ENCODE measurements at places on chromosomes 7 and 10.

GRCh38 chr7:112596981-112597380, 116.2 kb downstream of the LSMEM1 start:
- DNase-seq = no peak

DNA sequence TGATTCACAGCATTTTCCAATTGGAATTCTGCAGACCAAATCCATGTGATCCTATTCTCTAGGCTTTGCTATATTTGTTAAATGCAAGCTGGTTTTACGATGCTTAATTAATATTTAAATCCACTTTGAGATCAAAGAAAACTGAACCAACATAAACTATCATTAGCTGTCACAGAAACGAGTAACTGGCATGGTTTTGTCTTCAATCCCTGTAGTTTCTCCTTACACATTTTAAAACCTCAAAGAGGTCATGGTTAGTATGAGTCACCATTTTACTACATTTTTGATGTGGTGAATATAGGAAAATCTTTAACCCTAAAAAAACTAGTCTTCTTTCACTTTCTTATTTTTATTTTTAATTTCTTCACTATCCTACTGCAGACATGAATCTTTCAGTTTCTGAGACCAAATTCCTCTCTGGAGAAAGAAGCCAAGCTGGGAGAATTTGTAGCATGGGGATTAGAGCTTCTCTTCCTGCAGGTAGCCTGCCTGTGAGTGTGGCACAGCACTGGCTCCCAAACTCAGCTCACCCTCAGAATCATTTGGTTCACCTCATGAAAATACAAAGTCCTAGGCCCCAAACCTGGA, 8.7 kb upstream of the LIPM start:
- DNase-seq = no peak

GRCh38 chr10:99280472-99280871, 44.8 kb upstream of the HPSE2 start:
- DNase-seq = no peak

DNA sequence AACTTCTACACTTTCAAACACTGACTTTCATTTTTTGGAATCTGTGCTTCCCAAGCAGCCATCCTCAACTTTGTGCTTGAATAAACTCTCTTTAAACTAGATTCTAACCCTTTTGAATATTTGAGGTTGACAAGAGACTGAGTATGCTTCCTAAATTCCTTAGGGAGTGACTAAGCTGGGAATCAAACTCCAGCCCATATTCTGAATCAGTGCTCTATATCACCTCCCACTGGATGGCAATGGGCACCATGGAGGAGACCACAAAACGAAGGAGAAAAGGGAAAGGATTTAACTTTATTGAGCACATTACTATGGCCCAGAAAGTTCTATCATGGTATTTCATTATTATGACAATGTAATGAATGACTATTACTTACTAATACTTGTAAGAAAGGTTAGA, 17.2 kb upstream of the SLC26A4 start:
- no peak for DNase-seq

- no peak for DNase-seq
Measured at GRCh38 chr10:89224739-89225443, 17.8 kb upstream of the CH25H start.

GRCh38 chr7:21641546-21641945, 98.7 kb downstream of the DNAH11 start:
- no peak for DNase-seq

DNA sequence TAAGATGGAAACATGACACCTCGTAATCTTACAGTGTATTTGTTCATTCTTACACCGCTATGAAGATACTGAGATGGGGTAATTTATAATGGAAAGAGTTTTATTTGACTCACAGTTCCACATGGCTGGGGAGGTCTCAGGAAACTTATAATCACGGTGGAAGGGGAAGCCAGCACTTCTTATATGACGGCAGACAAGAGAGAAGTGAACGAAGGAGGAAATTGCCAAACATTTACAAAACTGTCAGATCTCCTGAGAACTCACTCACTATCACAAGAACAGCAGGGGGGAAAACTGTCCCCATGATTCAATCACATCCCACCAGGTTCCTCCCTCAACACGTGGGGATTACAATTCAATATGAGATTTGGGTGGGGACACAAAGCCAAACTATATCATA, 282.3 kb downstream of the HGF start:
- no peak for DNase-seq

DNA sequence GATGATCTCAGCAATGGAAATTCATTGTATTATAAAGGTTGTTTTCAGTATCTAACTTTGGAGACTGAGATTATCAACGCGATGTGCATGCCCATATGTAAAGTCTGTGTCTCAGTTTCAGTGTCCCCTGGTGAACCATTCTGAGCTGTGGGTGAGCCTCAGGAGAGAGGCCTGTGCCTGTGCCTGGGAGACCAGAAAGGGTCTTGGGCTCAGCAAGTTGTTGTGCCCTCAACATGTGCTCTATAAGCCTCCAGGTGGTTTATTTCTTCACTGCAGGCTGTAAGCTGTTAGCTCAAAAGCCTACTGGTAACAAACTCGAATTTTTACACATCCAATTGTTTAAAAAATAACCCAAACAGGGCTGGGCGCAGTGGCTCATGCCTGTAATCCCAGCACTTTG, 151.9 kb downstream of the PKD1L1 start:
- no peak for DNase-seq

DNA sequence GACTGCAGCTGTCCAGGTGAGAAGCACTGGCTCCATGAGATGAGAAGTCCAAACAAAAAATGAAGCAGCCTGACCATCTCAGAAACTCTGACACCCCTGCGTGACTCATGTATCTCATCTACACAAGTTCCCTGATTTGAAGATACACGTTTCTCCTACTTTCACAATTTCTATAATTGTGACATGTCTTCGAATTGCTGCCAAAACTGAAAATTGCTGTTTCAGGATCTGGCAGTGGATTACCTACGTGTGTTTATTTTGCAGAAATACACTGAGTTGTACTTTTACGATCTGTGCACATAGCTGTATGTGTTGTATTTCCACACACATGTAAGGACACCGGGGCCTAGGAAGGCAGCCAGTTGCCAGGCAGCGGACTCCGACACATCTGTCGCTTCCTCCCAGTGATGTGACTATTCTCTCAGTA, 53.2 kb downstream of the LARP4B start:
- no peak for DNase-seq

DNA sequence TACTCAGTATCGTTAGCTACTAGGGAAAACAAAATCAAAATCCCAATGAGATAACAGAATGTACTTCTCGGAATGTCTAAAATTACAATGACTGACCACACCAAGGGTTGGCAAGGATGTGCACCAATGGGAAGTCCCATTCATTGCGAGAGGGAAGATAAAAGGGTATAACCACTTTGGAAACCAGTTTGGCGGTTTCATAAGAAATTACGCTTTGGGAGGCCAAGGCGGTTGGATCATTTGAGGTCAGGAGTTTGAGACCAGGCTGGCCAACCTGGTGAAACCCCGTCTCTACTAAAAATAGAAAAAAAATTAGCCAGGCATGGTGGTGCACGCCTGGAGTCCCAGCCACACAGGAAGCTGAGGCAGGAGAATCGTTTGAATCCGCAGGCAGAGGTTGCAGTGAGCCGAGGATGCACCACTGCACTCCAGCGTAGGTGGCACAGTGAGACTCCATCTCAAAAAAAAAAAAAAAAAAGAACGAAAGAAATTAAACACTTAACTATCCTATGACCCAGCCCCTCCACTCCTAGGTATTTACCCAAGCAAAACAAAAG, 7.6 kb downstream of the HACD1 start:
- no peak for DNase-seq

- DNase-seq = no peak
Measured at GRCh38 chr7:132004529-132004928, 448.1 kb upstream of the PODXL start.

- DNase-seq = no peak
Measured at GRCh38 chr7:144709066-144709465, 126.8 kb downstream of the TPK1 start.

DNA sequence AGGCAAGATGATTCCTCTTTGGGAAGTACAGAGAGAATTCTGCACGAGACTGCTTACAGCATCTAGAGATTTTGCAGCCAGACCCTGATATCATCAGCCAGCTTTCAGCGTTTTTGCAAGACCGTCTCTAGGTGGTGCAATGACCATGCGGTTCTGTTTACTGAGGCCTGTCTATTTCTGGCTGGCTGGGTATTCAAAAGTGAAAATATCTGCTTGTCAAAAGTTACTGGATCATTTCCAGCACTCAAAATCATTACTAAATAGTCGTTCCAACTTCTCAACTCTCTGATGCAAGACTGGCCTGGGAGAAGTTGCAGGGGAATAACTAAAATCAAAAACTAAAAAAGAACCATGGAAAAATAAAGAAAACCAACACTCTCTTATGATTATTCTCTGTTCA, 240.1 kb downstream of the ELMO1 start:
- DNase-seq = peak; percentile 26

DNA sequence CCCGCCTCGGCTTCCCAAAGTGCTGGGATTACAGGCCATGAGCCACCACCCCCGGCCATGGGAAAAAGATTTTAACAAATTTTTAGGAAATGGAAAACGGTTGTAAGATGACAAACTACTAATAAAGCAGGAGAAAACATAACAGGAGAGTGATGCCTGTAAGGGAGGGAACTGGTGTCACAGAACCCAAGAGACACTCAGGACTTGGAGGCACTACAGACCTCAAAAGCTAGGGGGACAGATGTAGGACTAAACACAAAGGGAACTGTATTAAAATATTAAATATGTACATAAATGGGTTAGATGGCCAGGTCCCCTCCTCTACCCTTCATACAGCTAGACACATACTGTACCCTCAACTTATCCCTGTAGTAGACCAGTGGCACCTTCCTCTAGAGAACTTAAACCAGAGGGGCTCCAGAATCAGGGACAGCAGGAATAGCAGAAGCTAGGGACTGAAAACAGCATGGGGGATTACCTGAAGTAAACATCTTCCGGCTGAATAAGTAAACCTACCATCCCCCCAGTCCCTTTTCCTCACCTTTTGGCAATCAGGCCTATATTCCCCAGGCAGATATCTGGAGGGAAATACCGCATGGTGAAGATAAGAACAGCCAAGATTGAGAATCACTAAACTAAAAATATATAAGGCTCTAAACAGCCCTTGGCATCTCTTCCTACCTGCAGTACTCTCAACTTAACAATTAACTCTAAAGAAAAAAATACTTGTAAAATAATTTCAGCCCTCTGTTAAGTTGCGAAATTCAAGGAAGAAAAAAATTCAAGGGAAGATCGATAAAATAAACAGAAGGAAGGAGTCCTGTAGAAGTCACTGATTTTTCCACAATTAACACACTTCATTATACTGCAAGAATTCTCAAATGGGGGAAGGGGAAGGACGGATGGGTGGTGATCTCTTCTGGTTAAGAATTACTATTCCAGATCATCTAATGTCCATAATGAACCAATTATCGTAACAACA, 15.5 kb downstream of the TM9SF3 start:
- DNase-seq = no peak

DNA sequence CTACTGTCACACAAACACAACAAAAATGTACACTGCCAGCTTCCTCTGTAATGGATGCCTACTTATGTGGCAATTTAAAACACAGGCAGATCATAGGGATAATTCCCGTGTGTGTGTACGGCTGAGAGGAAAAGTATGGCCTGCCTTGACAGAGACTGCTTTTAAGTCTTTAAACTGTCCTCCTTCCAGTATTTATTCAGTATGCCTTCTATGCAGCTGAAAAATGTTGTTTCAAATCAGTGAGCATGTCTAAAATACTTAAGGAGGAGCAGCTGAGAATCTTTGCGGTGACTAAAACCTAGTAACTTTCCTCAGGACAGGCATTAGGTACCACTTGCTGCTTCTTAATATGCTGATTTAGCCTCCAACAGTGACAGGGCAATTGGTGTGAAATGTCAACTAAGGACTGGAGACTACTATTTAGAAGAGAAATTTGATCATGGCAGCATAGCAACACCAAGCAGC, 126.3 kb downstream of the CACNA2D1 start:
- DNase-seq = no peak

GRCh38 chr7:120272261-120272660, 714 bp upstream of the KCND2 start:
- peak; percentile 53 for DNase-seq

DNA sequence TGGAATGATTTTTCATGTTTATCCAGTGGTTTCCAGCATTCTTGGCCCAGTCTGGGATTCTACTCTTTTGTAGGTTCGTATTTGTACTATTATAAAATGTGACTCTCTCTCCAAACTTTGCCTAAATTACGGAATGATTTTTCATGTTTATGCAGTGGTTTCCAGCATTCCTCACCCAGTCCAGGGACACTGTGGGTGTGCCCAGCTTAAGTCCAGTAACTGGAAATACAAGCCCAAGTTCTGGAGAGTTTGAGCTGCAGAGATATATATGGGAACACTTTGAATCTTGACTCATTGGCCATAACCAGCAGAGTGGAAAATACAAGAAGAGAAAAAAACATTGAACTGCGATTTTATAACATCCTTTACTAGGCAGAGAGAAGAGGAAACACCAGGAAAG, 5.9 kb upstream of the MAGI2 start:
- no peak for DNase-seq

GRCh38 chr10:80504158-80504811, 33.4 kb upstream of the SH2D4B start:
- no peak for DNase-seq

DNA sequence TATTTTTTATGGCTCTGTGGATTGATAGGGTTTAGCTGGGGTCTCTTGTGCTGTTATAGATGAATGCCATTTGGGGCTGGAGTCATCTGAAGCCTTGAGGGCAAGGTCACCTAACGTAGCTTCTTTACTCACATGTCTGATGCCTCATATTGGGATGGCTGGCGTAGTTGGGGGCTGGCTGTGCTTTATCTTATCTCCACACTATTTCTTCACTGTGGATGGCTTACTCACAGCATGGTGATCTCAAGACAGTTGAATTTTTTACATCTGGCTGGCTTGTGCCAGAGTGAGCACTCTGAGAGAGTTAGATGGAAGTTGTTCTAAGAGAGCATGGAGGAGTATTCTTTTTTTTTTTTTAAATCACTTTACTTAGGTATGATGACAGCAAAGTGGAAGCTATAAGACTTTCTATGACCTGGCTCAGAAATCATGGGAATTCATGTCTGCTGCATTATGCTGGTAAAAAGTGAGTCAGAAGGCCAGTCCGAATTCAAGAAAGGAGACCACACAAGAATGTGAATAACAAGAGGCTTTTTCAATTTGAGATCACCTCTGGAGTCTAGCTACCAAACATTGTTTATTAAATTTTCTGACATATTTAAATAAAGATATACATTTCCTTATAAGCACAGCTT, 252.4 kb upstream of the TPK1 start:
- no peak for DNase-seq

- no peak for DNase-seq
Measured at GRCh38 chr10:64271983-64272382, 750.8 kb downstream of the REEP3 start.

DNA sequence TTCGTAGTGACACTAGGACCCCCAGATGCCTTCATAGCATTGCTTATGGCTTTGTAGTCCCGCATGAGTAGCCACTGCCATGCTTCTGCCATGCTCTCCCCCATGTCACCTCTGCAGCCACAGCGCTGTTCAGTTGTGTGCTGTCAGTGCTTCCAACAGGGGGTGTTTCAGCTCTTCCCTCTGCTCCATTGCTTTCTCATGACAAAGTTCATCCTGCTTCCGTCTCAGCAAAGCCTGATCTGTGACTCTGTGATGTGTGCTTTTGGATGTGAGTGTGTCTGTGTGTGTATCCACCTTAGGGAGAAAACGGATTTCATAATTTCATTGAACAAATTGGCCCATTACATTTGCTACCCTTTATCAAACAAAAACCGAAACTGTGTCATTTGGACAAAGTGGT, 134.9 kb upstream of the SAMD8 start:
- no peak for DNase-seq

Data from GM12864 (cell line).